ENCODE measurements at places on chromosomes 4 and X.

GRCh38 chr4:16027114-16027513 is 56.7 kb downstream of the PROM1 start:
- DNase-seq: no peak

GRCh38 chr4:92182736-92183407 is 120.9 kb upstream of the GRID2 start:
- DNase-seq: no peak

GRCh38 chr4:14149176-14150053 is 521.9 kb upstream of the BOD1L1 start:
- DNase-seq: no peak

- no peak for DNase-seq
Observed at GRCh38 chr4:20248155-20248558, 3.5 kb upstream of the SLIT2 start.

DNA sequence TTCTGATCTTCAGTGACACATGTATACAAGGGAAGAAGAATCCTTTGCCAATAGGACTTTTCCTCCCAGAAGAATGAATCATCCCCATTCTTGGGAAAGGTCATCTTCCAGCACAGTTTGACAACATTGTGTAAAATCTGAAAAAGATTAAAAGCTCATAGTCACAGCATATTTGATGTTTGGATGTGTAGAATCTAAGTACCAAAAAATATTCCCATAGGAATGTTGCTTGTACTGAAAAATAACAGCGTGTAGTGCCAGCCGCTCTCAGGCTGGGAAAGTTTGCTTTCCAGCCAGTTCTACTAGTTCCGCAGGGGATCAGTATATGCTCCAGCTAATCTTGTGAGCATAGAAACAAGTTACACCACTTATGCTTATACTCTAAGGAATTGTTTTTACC is 74.7 kb upstream of the IL13RA1 start:
- DNase-seq: no peak

GRCh38 chr4:141036786-141037185 is 96.5 kb downstream of the RNF150 start:
- no peak for DNase-seq

GRCh38 chrX:25002661-25003020 is 13.1 kb downstream of the ARX start:
- DNase-seq: no peak

DNA sequence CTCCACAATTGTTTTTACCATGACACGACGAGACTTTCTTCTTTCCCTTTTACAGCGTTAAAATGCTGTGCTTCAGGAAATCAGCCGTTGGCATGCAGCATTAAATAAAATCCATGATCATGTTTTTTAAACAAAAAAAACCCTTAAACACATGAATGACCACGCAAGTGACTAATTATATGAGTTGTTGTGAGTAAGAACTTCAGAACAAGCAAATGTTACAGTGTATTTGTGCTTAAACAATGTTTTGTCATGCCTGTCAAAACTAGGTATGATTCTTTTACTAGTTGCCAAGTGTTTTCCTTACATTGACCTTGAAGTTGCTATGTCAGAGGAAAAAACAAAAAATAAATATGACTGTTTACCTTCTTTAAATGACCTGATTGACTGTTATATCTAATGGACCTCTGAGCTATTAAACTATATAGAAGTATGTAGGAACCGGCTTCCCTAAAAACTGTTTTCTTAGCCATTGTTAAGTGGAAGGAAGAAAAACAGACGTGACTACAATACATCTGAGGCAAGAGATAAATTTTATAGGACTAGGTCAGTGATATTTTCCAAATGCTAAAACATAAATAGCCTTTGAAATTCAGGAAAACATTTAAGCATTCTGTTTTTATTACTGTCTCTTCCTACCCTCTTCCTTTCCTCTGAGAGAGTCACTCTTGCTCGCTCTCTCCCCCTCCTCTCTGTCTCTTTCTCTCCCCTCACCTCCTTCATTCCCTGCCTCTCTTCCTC is 197.1 kb downstream of the PALLD start:
- DNase-seq: no peak

GRCh38 chrX:118570209-118570608 is 74.6 kb downstream of the DOCK11 start:
- no peak for DNase-seq

DNA sequence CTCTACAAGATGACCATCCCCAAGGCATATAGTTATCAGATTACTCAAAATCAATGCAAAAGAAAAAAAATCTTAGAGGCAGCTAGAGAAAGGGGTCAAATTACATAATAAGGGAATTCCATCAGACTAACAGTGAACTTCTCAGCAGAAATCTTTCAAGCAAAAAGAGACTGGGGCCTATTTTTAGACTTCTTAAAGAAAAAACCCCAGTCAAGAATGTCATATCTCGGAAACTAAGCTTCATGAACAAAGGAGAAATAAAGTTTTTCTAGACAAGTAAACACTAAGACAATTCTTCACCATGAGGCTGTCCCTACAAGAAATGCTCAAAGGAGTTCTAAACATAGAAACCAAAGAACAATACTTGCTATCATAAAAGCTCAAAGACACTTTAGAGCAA is 51.7 kb downstream of the RAB28 start:
- no peak for DNase-seq

GRCh38 chrX:13790206-13791131 is 26.4 kb downstream of the GPM6B start:
- DNase-seq: no peak

GRCh38 chrX:129139837-129140598 is 383.3 kb downstream of the SMARCA1 start:
- no peak for DNase-seq

DNA sequence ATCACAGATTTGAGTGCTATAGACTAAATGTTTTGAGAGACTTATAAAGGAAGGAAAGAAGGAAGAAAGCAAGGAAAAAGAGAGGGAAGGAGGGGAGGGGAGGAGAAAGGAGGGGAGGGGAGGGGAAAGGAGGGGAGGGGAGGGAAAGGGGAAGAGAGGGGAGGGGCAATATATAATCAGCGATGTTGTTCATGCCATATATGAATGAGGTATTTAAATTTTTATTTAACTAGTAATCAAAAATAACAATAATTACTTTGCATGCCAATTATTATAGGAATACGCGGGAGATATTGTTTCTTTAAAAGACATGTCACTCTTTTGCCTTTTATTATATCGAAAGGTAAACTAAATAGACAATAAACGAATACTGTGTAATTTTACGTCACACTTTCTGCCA is 1029.7 kb downstream of the FAT4 start:
- no peak for DNase-seq

DNA sequence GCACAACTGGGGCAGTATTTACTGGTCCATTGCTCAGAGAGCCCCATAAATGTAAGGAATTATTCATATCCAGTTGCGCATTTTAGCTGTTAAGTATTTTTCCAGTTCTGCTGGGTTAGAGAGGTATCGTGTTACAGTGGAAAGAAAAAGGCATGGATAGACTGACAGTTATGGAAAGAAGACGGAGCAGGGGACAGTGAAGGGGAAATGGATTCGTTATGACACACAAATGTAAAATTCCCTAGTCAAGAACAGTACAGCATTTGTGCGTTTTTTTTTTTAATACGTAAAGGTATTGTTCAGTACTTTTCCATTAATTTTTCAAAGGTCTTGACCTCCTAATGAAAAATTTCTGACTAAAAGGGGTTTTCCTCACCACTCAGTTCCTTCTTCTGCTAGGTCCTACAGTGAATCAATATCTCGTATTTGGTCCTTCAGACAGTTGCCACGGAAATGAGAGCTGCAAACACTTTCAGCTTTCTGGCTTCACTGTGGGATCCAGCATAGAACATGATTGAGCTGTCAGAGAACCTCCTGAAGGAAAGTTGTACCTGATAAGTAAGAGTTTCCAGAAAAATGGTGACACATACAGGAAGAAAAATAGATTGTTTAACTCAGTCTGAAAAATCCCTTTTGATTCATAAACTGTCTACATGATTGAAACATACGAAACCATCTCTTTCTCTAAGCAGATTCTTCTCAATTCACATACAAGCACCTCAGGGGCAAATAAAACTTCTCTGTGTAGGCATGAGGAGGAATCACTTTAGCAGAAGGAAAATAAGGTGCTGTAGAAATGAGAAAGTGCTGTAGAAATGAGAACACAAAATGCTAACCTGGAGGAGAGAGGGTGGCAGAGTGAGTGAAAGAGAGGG is 21.8 kb upstream of the BBS12 start:
- DNase-seq: no peak

DNA sequence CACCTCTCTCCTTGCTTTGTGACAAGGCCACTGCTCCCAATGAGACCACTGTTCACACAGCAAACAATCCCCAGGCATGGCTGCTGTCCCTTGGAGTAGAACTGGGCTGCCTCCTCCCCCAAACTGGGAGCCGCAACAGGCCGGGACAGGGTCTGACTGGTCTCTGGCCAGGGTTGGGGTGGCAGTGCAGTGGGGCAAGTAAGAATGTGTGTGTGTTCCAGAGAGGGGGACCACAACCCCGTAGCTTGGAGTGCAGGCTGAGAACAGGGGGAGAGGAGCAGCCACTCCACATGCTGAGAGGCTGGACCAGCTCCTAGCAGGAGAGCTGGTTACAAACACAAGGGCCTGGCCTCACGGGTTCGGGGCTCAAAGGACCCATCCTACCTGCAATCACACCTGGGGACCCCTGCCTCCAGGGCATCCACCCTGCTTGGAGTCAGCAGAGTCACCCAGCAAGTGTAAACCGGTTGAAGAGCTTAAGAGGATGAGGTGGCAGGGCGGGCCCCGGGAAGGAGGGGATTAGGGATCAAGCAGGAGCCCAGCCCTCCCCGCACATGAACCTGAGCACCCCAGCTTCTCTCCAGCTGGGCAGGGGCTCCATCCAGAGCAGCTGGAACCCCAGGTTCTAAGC is 3.8 kb upstream of the ZNF185 start:
- no peak for DNase-seq

- DNase-seq: no peak
Observed at GRCh38 chr4:147645099-147645498, 27.9 kb downstream of the TMEM184C start.

DNA sequence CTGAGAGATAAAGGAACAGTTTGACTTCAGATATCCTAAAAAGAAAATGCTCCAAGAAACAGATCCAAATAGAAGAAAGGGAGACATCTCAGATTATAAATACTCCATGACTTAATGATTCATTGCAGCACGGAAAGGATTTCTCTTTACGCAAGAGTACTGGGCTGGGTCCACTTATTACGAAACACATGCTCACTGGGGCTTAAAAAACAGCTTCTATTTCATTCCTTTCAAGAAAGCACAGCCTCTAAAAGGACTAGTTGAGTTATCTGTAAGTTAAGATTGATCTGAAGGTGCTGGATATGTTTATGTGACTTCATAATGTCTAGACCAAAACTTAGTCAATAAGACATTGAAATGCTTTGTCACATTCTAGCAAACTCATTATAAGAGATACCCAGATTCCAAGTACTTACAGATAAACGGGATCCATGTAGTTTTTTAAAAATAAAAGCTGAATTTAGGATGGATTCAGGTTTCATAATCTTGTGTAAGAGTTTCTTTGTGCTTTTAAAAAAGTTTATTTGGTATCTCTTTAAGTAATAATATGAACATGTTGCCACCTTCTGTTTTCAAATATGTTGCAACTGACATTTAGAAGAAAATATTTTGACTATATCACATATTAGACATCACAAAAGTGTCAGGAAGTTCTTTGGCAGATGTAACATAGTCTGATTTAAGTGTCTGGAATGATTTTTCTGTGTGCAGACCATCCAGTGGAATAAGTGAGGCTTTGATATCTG is 109.5 kb upstream of the MYOZ2 start:
- no peak for DNase-seq

GRCh38 chr4:85154591-85154990 is 188.1 kb upstream of the WDFY3 start:
- DNase-seq: no peak

- no peak for DNase-seq
Observed at GRCh38 chrX:24426340-24426913, 38.7 kb upstream of the PDK3 start.

GRCh38 chr4:155807021-155807420 is 48.2 kb downstream of the GUCY1B1 start:
- DNase-seq: no peak

DNA sequence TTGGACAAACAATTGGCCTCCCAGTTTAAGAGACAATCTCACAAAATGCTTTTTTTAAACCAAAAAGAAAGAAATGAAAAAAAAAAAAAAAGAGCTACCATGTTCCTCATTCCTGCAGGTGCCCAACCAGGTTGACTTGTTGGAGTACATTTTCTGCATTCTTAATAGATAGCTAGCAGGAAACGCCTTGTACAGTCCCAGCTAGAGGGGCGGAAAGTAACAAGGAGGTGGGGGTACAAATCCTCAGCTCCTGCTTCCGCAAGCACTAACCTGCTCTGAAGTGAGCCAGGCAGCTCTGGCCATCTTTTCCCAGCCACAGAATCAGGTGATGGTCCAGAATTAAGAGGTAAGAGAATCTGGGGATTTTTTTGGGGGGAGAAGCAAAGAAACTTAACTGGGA is at the start of gene VGLL1:
VGLL1 (plus strand) TSS at position 265 of the 400 bp plus-strand sequence. CDS start 3,806 bp downstream, outside the sequence.
- no peak for DNase-seq

All from activated CD8-positive, alpha-beta memory T cell treated with anti-CD3 and anti-CD28 coated beads for 1 hour (primary cell).